CD4-positive, alpha-beta T cell treated with Interleukin-2 at 100 ng/mL for 4 hours (primary cell): ENCODE measurements at places on chromosomes 3 and 15.

- no peak for DNase-seq
Measured at GRCh38 chr3:88807491-88808105, 299.8 kb upstream of the EPHA3 start.

DNA sequence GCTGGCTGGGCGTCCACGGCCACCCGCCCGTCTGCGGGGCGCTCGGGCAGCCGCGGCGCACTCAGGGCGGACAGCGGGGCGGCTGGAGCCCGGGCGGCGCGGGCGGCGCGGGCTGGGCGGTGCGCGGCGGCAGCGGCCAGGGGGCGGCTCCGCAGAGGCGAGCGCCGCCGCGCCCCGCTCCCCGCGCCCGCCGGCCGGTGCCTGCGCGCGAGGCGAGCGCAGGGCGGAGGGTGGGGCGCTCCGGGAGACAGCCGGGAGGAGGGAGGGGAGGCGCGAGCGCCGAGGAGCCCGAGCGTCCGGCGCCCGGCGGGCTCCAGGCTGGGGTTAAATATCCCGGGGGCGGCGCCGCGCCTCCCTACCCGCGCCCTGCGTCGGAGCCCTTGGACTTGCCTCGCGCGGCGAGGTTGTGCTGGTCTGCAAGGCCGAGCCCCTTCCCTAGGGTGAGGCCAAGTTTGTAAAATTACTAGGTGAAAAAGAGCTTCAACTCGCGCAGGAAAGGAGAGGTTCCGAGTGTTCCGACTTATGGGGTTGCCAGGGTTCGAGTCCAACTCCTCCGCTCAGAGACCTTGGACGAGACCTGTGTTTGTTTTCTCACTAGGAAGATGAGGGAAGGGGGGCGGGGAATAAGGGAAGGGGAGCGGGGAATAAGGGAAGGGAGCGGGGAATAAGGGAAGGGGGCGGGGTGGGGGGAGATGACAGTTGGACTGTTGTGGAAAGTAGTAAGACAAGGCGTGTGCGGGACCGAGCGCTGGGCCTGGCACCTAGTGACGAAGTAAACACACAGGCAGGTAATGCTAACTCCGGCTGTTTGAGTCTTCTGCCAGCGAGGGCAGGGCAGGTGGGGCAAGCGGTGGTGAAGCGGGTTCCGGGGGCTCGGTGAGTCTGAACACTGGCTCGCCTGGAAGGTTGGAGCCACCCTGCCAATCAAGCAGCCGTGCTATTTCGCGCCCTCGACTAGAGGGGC is at the start of gene TNFAIP8L3:
TNFAIP8L3 (minus strand) TSS at position 301 of the 964 bp plus-strand sequence. CDS start 311 bp downstream, outside the sequence.
- no peak for DNase-seq

DNA sequence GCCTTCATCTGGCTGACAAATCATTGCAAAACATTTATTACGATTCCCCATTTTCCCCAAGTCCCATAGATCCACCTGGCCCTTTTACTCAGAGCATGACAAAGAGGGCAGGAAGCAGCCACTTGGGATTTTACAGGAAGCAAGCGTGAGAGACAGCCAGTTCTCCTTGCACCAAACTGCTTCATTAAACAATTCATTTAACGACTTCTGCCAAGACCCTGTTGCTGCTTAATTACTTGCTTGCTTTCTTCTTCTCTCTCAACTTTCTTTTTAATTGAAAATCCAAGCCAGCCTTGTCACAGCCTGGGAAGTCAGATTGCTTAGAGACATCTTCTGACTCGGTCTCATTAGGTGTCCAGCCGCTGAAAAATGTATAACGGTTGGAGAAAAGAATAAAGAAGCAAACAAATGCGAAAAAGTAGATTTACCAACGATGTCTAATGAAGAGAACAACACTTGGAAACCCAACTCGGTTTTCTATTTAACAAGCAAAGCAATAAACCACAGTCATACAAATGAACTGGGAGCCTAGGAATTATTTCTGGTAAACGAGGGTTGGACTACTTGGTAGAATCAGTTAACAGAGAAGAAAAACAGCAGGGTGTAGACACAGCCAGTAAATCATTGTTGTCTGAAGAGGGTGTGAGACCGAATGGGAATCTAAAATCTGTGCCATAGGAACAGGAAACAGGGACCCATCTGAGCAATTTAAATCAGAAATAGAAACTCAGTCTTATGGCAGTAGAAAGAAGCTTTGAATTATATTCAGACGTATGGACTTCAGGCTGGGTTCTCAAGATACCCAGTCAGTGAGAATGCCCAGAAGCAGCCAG is 298.3 kb downstream of the LRRC3B start:
- no peak for DNase-seq

DNA sequence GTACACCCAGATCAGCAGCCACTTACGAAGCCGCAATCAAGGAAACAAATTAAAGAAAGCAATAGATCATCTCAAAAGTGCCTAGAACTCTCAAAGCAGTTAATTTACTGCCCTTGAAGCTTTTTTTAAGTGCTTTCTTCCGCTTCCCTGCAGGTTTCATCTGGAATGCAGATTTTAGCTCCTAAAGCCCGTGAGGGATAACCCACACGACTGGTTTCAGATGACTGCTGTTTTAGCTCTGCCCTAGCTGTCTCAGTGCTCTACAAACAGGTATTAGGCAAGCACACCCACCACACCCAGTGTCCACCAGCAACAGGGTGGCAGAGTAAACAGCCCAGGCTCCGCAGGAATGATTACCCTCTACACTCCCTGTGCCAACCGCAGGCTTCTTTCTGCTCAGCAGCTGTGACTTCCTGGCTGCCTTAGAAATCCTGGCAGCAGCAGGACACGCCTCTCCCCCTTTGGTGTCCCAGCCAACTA is 126.0 kb downstream of the FMN1 start:
- no peak for DNase-seq

DNA sequence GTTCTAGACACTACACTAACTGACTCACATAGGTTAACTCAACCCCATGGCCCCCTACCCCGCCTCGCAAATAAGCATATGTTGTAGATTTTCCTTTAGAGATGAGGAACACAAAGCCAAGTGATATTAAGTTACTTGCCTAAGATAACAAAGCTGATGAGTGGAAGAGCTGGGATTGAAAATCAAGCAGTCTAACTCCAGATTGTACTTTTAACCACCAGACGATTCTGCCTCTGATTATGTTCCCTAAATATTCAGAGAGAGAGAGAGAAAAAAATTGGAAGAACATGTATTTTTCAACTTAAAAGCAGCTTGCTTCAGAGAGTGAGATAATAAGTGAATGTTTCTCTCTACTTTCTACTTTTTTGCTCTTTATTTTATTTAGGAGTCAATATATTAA is 66.9 kb upstream of the THBS1 start:
- no peak for DNase-seq

DNA sequence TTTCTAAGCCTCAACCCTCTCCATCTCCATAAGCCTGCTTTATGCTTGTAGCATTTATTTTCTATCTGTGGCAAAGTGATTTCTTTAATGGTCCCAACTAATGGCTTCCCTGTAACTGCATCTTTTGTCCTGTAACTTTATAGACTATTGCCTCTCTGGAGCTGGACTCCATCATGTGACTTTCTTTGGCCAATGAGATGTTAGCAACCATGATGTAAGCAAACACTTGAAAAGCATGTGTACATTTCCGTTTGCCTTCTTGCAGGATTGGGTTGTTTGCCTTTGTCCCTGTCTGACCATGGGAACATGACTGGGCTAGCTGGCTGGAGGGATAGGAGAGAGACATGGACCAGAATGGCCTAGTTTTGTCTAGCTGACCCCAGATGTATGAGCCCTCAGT is 106.0 kb upstream of the LRIG1 start:
- no peak for DNase-seq

- DNase-seq = no peak
Measured at GRCh38 chr3:174219738-174220137, 639.4 kb upstream of the NAALADL2 start.

DNA sequence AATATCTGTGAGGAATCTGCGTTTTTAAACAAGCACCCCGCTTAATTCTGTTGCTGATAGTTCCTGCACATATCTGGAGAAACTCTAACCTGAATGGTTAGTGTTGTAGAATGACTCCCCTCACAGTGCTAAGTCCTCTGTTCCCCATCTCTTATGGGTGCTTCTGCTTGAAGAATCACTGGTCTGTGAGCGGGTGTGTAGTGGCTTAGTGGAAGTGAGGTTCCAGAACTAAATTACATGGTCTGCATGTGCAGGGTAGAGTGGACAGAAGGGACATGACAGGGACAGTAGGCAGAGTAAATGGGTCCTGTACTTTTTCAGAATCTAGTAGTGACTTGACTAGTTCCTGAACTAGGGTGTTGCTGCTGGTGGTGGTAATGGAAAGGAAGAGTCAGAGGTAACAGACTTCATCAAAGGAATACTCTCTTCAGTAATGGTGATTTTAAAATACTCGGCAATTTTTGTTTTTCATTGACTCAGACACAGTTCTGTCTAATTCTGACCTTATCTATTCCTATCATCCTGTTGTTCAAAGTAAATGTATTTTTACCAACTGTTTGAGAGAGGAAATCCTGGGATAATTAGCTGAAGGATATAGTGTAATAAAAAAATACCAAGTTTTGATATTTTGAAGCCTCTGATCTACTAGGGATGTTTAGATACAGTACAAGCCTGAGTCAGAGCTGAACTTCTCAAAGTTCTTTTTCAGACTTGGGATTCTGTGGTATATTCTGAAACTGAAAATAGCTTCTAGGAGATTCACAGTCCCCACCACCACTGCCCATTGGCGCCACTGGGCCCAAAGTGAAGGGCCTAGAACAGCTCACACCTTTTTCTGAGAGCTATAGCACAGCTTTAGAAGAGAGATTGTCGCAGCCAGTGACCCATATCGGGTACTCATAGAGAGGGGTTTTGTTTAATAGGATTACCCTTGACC is 55.5 kb downstream of the FNDC3B start:
- DNase-seq = peak; percentile 26

GRCh38 chr15:33159726-33160453 is 34.6 kb downstream of the FMN1 start:
- no peak for DNase-seq

DNA sequence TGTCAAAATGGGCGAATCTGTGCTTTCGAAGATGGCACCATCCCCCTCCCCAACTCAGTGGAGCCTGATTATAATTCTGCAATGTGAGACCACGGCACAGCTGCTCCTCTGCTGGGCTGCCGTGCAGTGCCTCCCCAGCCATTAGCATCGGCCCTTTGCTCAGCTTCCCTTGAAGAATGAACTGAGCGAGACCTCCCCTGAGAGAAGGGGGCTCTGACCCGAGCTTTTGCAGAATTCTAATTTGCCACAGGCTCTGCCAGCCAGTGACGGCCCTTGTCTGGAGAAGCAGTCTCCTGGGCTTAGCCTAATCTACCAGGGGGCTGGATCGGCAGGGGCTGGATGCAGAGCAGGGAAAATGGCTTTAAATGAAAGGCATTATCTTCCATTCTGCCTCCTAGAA is 57.2 kb downstream of the GLDN start:
- no peak for DNase-seq
